ENCODE measurements at places on chromosomes 3 and 15.

DNA sequence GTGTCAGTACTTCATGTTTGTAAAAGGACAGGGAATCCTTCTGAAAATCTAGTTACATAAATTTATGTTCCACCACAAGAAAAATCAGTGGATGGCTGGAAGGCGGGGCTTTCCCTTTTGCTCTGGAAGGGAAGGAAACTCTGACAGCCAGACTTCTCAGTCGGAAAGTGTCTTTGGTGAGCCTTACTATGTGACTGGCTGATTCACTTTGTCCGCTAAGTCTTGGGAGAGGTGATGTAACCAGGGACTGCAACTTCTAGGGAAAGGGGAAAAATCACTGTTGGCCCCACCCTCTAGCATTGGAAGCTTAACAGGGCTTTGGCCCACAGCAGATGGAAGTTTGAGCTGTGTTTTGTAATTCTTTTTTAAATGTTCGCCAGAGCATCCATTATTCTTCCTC is 281.4 kb upstream of the CTDSPL start:
- no peak for DNase-seq

GRCh38 chr3:14240366-14240765 is 61.7 kb downstream of the LSM3 start:
- DNase-seq = no peak

DNA sequence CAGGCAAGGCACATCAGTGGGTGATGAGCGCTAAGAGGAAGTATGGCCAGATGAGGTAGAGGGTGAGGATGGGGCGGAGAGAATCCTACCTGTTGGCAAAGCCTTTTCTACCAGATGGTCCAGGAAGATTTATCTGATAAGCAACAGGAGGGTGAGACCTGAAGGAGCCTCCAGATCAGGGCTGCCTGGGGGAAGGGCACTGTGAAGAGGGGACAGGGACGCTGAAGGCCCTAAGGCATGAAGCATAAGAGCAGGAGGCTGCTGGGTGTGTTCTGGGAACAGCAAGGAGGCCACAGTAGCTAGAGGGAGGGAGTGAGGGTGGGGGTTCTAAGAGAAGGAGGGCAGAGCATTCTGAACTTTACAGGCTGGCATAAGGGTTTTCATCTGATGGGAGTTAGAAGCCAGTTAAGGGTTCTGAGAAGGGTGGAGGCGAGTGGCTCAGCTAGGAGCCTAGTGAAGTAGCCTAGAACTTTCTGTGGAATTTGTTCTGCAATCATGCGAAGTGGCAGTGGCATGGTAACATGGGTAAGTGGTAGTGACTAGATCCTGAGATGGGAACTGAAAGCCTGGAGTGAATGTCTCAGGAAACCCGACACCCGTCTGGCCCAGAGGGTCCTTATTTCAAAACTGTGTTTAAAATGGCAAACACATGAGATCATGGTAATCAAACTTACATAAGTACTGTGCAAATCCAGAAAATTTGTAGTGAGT is 29.9 kb downstream of the CGNL1 start:
- DNase-seq = no peak

GRCh38 chr3:123725652-123726400 is 141.0 kb upstream of the HACD2 start:
- no peak for DNase-seq

DNA sequence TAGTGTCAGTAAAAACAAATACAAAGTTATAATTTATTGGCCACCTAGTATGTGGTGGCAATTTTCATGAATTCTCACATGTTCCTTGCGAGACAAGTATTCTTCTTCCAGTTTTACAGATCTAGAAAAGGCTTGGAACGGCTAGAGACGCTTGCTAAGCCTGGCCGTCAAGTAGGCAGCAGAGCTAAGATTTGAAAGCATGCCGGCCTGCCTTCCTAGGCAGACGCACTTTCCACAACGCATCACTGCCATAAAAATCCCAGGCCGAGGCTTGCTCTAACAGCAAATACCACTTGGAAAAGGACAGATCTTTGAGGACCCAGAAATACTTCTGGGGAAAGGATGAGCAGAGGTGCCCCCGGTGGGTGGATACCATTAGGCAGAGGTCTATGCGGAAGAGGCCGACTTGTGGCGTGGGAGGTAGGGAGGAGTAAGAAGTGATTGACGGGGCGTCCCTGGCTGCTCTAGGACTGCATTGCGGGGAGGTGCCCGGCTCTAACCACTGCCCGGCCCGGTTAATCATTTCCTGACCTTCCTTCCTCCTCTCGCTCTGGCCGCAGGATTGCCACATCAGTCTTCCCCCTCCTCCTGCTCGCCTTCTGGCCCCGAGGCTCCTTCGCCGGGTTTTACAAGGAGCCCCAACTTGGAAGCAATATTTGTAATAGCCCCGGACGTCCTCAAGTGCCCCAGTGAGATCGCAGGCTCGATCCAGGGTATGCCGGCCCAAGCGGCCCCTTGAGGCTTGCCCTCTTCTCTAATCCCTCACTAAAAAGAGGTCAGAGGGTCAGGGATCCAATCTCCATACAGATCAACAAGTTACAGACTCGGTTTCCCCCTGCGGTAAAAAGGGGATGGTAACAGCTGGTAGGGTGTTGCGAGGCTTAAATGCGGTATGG is 1.3 kb upstream of the USP3 start:
- peak; percentile 65 for DNase-seq

DNA sequence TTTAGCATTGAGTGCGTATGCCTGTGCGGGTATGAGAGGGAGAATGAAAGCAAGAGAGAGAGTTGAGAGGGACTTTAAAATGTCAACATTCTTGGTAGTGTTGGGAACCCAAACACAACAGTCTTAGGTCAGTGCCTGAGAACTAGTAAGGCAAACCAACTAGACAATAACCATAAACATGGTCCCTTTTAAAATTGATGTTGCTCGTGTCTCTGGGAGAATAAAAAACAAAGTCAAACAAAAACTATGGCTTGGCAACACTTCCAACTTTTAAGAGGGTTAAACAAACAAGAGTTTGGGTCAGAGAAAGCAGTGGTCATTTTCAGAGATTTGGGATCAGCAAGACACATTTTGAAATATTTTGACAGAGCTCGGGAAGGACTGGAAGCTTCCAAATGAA is 146.7 kb upstream of the THBS1 start:
- no peak for DNase-seq

GRCh38 chr3:13876451-13877100 is 3.3 kb downstream of the WNT7A start:
- DNase-seq = no peak

DNA sequence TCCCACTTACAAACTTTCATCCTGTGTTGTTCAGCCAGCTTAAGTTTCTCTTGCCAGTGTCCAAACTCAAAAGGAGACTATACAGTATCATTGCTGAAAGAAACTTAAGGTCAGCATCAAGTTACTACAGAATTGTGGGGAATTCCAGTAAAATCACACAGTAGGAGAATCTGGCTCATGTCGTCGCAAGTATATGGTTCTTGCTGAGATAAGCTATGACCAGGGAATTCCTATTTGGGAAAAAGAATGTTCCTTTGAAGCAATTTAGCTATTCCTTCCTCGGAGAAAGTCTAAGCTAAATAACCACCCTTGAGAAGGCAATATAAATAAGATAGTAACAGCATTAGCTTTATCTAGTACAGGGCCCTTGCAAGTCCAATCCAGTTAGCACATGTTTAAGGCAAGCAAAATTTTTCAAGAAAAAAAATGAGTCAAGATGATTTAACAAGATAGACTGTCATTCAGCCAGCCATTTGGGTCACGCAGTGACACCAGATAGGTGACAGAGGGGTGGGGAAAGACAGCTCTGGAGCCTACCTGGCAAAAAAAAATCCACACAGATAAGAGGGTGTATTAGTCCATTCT is 78.2 kb upstream of the THBS1 start:
- no peak for DNase-seq

DNA sequence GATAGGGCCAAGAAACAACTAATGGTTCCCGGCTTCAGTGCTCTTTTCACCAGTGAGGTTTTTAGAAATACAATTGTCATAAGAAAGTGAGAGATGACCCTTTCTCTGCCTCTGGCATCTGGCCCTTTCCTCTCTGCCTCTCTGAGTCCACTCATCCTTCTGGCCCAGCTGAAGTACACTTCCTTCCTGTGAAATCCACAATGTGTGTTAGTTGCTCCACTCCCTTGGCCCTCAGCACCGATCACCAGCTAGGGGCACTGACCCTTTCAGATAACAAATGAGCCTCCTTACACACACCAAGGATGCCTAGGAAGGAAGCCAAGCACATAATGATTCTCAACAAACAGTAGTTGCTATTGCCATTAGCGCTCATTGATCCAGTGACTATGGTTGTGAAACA is 2.9 kb upstream of the CAV3 start:
- DNase-seq = no peak

GRCh38 chr15:39235084-39235795 is 345.6 kb upstream of the THBS1 start:
- no peak for DNase-seq

GRCh38 chr3:179067839-179068238 is 3.8 kb downstream of the ZMAT3 start:
- DNase-seq = no peak

DNA sequence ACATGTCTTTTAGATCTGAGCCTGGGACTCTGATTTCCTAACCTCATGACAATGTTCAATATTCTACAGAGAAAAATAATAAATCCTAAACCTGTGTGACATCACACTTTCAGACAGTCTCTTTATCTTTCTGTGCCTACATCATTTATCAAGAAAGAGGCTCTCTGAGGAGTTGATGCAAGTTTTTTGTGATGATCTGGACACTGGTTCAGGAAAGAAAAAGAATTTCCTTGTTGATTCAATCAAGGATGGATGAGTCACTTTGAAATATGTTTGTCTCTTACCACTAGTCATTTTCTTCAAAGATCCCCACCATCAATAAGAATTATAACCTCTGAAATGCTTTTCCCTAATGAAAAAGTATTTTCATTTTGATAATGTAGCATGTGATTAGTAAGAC is 404.6 kb downstream of the WDR72 start:
- no peak for DNase-seq

DNA sequence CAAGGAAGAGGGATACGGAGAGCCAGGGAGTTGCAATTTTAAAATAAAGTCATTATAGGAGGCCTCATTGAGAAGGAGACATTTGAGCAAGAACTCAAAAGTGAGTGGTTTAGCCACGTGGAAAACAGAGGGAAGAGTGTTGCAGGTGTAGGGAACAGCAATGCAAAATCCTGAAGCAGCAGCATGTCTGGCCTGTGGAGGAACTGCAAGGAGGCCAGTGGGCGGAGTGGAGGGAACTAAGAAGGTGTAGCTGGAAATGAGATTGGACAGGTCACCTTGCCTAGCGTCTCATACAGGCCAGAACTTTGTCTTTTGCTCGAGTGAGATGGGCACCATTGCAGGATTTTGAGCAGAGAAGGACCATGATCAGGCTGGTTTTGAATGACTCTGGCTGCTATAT is 34.9 kb downstream of the SAXO2 start:
- no peak for DNase-seq

DNA sequence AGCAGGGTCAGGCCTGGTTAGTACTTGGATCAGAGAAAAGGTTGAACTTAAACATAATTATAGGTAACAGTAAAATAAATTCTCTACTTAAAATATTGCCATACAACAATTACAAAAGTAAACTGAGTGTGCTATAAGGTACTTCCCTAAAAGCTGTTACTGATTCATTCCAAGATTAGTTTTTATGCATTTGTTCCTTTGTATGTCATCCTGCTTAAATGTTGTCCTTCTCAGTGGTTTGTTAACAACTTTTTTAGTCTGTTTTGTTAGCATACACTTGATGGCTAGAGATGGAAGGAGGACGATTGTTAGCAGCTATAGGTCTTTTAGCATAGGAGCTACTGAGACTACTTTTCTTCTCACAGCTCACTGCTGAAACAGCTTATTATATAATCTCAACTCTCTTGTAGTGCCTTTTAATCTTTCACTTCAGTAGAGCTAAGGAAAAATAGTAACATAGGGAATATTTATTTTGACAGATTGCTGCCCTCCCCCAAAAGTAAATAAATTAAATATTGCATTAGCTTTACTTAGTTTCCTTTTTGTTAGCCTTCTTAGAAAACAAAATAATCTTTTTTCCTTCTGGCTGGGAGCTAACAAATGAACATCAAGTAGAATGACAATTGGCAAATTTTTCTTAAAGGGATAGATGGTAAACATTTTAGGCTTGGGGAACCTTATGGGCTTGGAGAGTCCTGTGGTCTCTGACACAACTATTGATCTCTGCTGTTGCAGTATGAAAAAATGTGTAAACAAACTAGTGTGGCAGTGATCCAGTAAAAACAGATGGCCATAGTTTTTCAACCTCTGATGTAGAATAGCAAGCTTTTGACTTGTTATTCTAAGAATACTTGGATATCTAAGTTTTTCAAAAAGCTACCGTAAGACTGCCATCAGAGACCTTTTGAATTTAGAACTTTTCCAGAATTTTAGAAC is 39.5 kb downstream of the USP8 start:
- no peak for DNase-seq

DNA sequence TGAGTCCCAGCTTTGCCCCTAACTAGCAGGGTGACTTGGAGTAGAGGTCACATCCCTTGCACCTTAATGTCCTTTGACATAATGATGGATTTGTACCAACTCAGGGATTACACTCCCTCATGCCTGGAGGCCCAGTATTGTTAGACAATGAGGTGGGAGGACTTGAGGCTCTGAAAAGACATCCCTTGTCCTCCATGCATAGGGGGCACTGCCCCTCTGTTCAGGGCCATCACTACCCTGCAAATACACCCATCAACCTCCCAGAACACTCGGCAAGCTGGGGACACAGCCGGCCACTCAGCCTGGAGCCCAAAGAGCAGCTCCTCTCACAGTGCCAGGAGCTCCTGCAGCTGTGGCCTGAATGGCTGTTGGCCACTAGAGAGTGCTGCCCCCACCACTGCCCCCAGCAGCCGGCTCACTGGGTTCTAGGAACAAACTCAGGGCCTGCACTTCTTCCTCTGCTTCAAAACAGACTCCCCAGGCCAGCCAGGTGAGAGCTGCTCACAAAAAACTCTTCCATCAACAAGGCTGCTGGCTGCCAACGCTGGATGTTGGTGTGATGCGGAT is 90.2 kb downstream of the GABRB3 start:
- DNase-seq = no peak

GRCh38 chr15:80550908-80551260 is 144.2 kb upstream of the ABHD17C start:
- no peak for DNase-seq

GRCh38 chr3:33858131-33858530 is 59.7 kb downstream of the PDCD6IP start:
- no peak for DNase-seq

DNA sequence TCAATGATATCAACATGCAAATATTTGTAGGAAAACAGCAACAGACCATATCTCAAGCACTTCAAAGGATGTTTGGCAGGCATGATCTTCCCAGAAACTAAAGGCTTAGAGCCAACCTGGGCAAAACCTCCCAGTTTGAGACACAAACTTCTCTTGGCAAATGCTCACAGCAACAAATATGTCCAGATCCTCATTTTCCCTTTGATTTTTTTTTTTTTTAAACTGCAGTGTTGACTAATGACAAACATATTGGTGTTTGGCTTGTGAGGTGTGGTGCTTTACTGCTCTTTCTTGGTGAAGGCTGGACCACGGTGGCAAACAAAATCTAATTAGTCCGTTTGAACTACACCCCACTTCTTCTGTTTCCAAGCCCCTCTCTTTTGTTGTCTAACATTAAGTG is 87.2 kb downstream of the EBLN2 start:
- no peak for DNase-seq
